ENCODE measurements at places on chromosomes 2 and 18. TPM values are rescaled to one million over a fixed set of nuclear protein-coding genes. Genes with fewer than 3 reads are reported as not detected.

GRCh38 chr2:239181074-239181902, 219.5 kb downstream of the HDAC4 start:
- no peak overlapping the region for H3K27ac ChIP-seq
- DNase-seq, result peak; percentile 3
- H3K4me1 ChIP-seq, result no peaks in the 10 kb centered on the region
- H3K27me3 ChIP-seq, result no peaks in the 10 kb centered on the region
- no peak overlapping the region for H3K4me3 ChIP-seq

GRCh38 chr18:12726774-12727550, 24.1 kb downstream of the PSMG2 start:
- H3K27ac ChIP-seq, result no peak overlapping the region
- DNase-seq, result peak; percentile 64
- no peaks in the 10 kb centered on the region for H3K36me3 ChIP-seq
- no peak overlapping the region for H3K4me3 ChIP-seq
- H3K4me1 ChIP-seq, result no peaks in the 10 kb centered on the region
- no peaks in the 10 kb centered on the region for H3K27me3 ChIP-seq

GRCh38 chr18:21000667-21001066, 110.9 kb downstream of the ROCK1 start:
- H3K36me3 ChIP-seq, result no peaks in the 10 kb centered on the region
- peaks cover 3% of the 10 kb centered on the region for H3K4me1 ChIP-seq
- no peak overlapping the region for H3K4me3 ChIP-seq
- no peak for DNase-seq
- H3K27ac ChIP-seq, result no peak overlapping the region
- H3K27me3 ChIP-seq, result no peaks in the 10 kb centered on the region

- no peak for DNase-seq
- no peaks in the 10 kb centered on the region for H3K36me3 ChIP-seq
- H3K27me3 ChIP-seq, result no peaks in the 10 kb centered on the region
- H3K4me3 ChIP-seq, result no peak overlapping the region
These were observed 2896.7 kb upstream of the TEKT4 start for GRCh38 chr2:91974401-91975129.

DNA sequence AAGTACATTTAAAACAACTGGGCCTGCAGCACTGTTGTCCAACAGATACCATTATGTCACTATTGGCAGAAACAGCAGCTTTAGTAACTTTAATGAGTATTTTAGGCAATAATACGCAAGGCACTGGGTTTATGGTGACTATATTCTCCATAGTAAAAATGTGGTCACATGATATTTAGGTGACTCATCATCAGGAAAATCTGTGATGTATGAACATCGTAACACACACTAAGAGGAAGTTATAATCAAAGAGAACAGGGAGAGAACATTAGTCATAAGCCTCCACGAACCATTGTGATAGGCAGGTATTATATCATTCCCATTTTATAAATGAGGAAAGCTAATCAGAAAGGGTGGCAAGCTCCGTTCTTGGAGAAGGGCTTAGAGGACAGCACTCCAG, 36.9 kb downstream of the RAPH1 start:
- H3K4me3 ChIP-seq, result no peak overlapping the region
- no peak overlapping the region for H3K27ac ChIP-seq
- DNase-seq, result no peak
- no peaks in the 10 kb centered on the region for H3K36me3 ChIP-seq
- H3K4me1 ChIP-seq, result no peaks in the 10 kb centered on the region
- no peaks in the 10 kb centered on the region for H3K27me3 ChIP-seq

The DCC gene
- polyA plus RNA-seq, result 0.48 TPM

The PKP4 gene
- 22.7 TPM for polyA plus RNA-seq

- no peaks in the 10 kb centered on the region for H3K27me3 ChIP-seq
- H3K4me1 ChIP-seq, result peaks cover 21% of the 10 kb centered on the region
- no peak for DNase-seq
- H3K36me3 ChIP-seq, result no peaks in the 10 kb centered on the region
- no peak overlapping the region for H3K4me3 ChIP-seq
- H3K27ac ChIP-seq, result no peak overlapping the region
These were observed 134.3 kb downstream of the THADA start for GRCh38 chr2:43461453-43462073.

GRCh38 chr2:213079756-213080155, 71.7 kb downstream of the IKZF2 start:
- no peaks in the 10 kb centered on the region for H3K27me3 ChIP-seq
- no peak overlapping the region for H3K4me3 ChIP-seq
- DNase-seq, result no peak
- H3K27ac ChIP-seq, result no peak overlapping the region
- H3K4me1 ChIP-seq, result no peaks in the 10 kb centered on the region

DNA sequence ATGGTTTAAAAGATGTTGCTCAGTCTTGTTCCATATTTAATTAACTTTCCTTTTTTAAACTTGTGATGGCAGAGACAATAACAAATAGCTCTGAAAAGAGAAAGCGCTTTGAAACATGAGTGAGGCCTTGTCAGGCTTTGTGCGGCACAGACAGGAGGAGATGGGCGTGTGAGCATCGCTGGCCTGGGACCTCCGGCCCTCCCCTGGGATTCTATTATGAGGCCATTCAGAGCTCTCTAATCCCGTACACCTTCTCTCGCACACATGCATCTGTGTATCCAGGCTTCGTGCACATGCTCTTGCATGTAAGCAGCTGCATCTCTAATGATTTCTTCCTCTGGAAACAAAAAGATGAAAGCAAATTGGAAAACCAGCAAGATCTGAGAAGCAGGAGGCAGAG, 313.7 kb downstream of the ZNF521 start:
- H3K4me3 ChIP-seq, result no peak overlapping the region
- no peaks in the 10 kb centered on the region for H3K36me3 ChIP-seq
- H3K27ac ChIP-seq, result no peak overlapping the region
- H3K4me1 ChIP-seq, result no peaks in the 10 kb centered on the region
- no peaks in the 10 kb centered on the region for H3K27me3 ChIP-seq
- no peak for DNase-seq

DNA sequence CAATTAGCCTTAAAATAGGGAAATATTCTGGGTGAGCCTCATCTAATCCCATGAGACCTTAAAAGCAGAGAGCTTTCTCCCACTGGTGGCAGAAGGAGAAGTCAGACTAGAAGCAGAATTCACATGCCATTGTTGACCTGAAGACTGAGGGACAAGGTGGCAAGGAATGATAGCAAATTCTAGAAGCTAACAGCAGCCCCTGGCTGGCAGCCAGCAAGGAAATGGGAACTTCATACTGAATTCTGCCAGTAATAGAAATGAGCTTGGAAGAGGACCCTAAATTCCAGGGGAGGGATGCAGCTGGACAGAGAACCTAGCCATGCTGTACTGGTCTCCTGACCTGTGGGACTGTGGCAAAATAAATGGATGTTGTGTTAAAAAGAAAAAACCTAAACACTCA, 19.5 kb downstream of the B3GNT7 start:
- no peaks in the 10 kb centered on the region for H3K36me3 ChIP-seq
- H3K4me3 ChIP-seq, result no peak overlapping the region
- H3K27me3 ChIP-seq, result no peaks in the 10 kb centered on the region
- no peak for DNase-seq

- no peaks in the 10 kb centered on the region for H3K4me1 ChIP-seq
- no peak overlapping the region for H3K27ac ChIP-seq
- H3K27me3 ChIP-seq, result no peaks in the 10 kb centered on the region
- H3K36me3 ChIP-seq, result no peaks in the 10 kb centered on the region
These were observed 293.7 kb downstream of the DYSF start for GRCh38 chr2:71746946-71747501.

DNA sequence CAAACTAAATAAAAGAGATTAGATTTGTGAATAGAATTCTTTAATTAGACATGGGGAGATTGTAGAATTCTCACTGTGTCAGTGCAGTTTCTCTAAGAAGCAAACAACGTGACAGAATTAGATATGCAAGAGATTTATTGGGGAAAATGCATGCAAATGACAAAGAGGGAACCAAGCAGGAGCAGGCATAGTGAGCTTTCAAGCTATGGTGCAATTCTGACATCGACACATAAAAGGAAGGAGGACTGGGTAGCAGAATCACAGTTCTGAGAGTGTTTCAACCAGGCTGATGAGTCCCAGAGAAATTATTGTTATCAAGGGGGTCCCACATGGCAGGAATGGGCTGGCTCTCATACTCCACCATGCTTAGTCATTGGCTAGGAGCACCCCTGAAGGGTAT, 338.4 kb downstream of the FIGN start:
- no peak for DNase-seq
- no peaks in the 10 kb centered on the region for H3K27me3 ChIP-seq
- no peaks in the 10 kb centered on the region for H3K4me1 ChIP-seq
- no peaks in the 10 kb centered on the region for H3K36me3 ChIP-seq
- no peak overlapping the region for H3K27ac ChIP-seq

- no peak for DNase-seq
- no peaks in the 10 kb centered on the region for H3K4me1 ChIP-seq
- H3K27me3 ChIP-seq, result no peaks in the 10 kb centered on the region
- H3K4me3 ChIP-seq, result no peak overlapping the region
These were observed 492 bp downstream of the CHRNA1 start for GRCh38 chr2:174763780-174764179.

- H3K4me1 ChIP-seq, result no peaks in the 10 kb centered on the region
- no peak overlapping the region for H3K4me3 ChIP-seq
- no peak for DNase-seq
- H3K27ac ChIP-seq, result no peak overlapping the region
These were observed 22.2 kb downstream of the SKA1 start for GRCh38 chr18:50397023-50397422.

GRCh38 chr2:142175813-142176338, 45.1 kb upstream of the LRP1B start:
- H3K27ac ChIP-seq, result no peak overlapping the region
- DNase-seq, result no peak
- no peaks in the 10 kb centered on the region for H3K27me3 ChIP-seq
- no peaks in the 10 kb centered on the region for H3K36me3 ChIP-seq
- H3K4me1 ChIP-seq, result no peaks in the 10 kb centered on the region
- H3K4me3 ChIP-seq, result no peak overlapping the region

The FASTKD2 gene
- 14.3 TPM for polyA plus RNA-seq

DNA sequence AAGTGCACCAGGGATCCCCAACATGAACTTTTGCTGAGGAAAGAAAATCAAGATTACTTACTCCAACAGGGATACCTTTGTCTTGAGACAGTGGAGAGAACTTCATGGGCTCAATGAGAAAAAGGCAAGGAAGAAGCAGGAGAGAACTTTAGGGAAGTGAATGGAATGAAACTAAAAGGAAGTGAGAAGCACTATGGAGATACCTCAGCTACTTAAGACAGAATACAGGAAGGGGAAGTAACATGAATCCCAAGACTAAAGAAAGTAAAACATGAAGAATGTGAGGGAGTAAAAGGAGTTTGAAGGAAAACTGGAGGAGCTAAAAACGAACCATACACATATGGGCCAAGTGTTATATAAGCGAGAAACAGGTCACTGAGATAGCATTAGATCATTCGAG, 32.4 kb upstream of the ACTR3 start:
- DNase-seq, result no peak
- no peaks in the 10 kb centered on the region for H3K36me3 ChIP-seq
- no peak overlapping the region for H3K4me3 ChIP-seq

GRCh38 chr2:236180076-236180816, 12.1 kb upstream of the GBX2 start:
- H3K4me3 ChIP-seq, result no peak overlapping the region
- H3K36me3 ChIP-seq, result no peaks in the 10 kb centered on the region
- peaks cover 3% of the 10 kb centered on the region for H3K4me1 ChIP-seq
- H3K27me3 ChIP-seq, result no peaks in the 10 kb centered on the region

Data from ovary (tissue), 10 donors.